ENCODE measurements at places on chromosomes 11 and 22.

GRCh38 chr11:91265946-91266345, 958.7 kb upstream of the FAT3 start:
- DNase-seq: no peak

GRCh38 chr11:114176321-114176720, 116.8 kb downstream of the ZBTB16 start:
- no peak for DNase-seq

- DNase-seq: no peak
Measured at GRCh38 chr11:68857037-68857586, 15.4 kb upstream of the CPT1A start.

DNA sequence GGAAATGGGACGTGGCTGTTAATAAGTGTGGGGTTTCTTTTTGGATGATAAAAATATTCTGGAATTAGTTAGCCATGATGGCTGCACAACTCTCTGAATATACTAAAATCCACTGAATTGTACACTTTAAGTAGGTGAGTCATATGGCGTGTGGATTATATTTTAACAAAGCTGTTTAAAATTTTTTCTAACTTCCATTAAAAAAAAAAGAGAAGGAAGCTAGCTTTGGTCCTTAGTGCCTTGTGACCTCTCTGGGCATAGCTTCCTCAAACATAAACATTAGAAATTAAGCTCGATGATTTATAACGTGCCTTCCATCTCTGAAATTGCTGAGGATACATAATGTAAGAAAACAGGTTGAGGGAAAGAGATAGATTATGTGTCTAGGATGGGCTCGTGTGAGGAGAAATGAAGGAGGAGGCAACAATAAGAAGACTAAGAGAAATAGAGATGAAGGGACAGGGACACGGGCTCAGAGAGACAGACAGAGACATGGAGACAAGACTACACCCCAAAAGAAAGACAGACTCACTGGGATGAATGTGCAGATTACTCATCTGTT, 20.0 kb downstream of the IRAG1 start:
- no peak for DNase-seq

- DNase-seq: no peak
Measured at GRCh38 chr11:68528630-68529029, 68.1 kb downstream of the PPP6R3 start.

DNA sequence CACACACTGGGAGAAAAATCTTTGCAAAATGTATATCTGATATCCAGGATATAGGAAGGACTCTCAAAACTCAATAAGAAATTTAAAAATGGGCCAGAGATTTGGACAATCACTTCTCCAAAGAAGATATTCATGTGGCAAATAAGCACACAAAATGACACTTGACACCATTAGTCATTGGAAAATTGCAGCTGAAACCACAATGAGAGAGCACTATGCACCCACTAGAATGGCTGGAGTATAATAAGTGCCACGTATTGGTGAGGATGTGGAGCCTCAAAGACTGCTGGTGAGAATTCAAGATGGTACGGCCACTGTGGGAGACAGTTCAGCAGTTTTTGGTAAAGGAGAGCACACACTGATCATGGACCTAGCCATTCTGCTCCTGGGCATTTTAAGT, 12.8 kb upstream of the OSBPL5 start:
- no peak for DNase-seq

DNA sequence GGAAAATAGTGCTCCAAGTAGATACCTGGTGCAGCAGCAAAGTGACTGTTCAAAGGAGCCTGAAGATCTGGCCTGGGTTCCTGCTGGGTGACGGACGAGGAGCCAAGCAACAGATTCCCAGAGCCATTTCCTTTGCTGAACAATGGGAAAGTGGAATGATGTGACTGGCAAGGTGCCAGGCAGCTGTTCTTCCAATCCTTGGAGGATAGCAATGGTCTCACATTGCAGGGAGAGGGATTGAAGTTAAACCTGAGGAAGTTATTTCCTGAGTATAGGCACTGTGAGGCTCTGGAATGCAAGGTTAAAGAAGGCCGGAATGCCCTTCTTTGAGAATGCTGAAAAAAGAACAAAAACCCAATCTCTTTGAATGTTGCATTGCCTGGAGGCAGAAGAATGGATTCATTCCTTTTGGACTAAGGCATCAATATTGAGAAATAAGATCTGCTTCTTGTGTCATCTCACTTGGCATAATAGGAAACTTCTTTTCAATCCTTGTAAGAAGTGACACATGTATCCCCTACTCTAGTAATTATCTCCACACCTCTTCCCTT, 223.8 kb downstream of the BLID start:
- no peak for DNase-seq

DNA sequence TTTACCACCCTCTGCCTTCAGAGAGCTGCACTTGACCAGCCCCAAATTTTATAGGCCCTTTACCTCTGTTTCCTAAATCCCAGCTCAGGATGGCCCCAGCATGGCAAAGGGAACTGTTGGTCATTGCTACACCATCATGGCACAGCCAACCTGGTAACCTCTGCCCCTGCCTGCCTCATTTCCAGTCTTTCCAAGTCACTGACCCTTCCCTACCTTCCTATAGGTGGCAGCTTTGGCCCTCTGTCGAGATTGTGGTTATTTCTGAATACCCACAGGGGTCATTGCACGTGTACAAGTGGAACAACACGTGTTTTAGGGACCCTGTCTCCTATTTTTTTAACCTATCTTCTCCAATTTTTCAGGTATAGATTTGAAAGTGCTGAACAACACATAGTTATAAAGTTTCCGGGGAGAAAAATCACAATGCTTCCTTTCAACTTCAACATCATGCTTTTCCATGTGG, 2.8 kb downstream of the GALNT18 start:
- no peak for DNase-seq

- DNase-seq: no peak
Measured at GRCh38 chr22:20993304-20994127, 8.4 kb downstream of the THAP7 start.

DNA sequence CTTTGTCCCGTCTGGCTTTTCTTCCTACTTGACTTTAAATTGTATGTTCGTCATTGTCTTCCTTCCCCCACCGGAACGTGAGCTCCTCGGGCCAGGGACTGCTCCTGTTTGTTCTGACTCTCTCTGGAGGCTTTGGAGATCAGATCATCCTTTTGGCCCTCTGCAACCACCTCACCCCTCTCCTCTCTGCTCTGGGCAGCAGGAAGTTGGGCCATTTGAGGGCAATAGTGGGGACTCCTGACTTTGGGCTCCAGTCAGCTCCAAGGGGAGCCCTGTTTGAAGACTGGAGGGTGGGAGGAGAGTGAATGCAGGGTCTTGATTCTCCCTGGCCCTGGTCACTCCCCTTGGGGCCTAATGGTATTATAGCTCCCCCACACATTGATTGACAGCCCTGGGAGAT, 186.3 kb upstream of the B3GAT1 start:
- DNase-seq: no peak

DNA sequence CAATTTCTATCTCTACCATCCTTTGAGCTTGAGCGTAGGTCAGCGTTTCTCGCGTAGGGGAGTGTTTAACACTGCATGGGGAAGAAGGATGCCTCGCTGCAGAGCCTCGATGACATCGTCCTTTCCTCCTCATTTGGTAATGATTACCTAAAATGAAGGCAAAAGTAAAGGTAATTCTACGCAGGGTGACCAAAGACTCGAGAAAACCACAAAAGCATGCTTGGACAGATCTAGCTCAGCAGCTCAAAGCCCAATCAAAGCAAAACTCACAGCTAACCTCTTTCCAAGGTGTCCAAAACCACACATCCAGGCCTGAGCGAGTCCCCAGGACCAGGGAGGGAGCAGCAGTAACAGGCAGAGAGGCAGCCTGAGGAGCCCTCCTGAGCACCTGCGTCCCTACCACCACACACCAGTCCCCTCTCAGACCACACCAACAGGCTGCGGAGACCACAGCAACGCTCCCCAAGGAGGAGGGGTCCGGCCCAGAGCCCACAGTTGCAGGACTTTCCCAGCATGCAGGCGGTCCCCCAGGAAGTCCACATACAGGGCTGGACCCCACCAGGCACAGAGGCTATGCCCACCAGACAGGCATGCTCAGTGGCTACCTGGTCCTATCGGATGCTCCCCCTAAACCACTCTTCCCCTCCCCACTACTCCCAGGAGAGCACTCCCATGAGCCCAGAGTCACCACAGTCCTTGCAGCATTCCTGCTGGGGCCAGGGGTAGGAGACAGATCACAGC, 3.3 kb downstream of the BRD1 start:
- no peak for DNase-seq

- no peak for DNase-seq
Measured at GRCh38 chr11:118619444-118620197, 12.2 kb downstream of the PHLDB1 start.

GRCh38 chr11:60902625-60903024, 3.8 kb downstream of the PRPF19 start:
- no peak for DNase-seq

- no peak for DNase-seq
Measured at GRCh38 chr22:32957200-32957803, 100.9 kb downstream of the SYN3 start.

DNA sequence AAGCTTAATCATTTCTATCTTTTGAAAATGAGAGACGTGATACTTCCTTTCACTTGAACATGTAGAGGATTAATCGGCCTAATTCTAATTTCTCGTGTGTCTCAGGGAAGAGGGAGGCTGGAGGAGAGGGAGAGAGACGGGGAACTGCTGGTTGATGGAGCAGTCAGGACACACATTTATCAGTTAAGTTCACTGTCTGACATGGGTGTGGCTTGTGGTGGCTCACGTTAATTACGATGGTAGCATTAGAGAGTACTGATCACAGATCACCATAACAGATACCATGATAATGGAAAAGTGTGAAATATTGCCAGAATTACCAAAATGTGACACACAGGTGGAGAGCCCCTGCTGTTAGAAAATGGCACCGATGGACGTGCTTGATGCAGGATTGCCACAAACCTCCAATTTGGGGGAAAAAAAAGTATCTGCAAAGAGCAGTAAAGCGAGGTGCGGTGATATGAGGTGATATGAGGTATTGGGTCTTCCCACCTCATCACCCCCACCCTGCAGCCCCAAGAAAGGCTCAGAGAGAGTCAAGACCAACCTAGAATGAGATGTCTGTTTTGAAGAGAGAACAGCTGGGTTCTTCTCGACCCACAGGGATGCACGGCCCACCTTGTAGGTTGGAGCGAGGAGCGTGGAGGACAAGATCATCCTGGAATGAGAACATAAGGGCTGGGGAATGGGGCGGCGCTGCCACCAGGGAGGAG, 19.7 kb downstream of the ZBED4 start:
- DNase-seq: no peak

- no peak for DNase-seq
Measured at GRCh38 chr11:14520747-14521151, 563 bp upstream of the PSMA1 start.

DNA sequence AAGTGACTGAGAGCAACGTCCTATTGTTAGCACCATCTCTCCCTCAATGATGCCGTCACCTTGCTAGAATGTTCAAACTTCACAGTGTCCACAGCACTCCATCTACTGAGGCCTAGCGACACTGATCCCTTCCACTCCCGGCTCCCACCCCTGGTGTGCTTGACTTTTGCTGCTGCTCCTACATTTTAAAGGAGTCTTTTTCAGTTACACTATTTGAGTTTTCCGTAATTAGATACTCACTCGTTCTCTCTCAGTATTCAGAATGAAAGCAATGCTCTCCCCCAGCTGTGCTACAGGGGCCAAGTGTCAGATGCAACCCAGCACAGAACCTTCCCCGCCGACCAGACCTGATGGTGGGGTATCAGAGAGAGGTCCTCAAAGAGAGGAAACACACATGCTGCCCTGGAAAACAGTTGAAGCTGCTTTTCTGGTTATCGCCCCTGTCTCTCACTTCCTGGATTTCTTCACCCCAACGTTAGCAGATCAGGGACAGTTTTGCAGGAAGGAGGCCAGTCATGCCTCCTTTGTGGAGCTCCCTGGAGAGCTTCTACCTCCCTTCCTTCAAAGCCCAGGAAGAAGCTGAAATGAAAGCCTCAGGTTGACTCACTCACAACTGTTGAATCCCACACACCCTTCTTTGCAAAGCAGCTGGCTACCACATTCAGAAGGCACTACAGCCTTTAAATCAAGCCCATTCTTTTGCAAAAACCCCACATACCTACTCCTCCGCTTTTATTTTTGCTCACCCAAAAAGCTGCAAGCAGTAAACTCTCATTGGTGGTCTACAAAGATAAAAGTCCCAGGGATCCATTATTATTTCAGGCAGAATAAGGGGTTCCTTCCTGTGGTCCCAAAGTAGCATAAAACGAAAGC, 23.5 kb downstream of the LARGE1 start:
- DNase-seq: no peak

DNA sequence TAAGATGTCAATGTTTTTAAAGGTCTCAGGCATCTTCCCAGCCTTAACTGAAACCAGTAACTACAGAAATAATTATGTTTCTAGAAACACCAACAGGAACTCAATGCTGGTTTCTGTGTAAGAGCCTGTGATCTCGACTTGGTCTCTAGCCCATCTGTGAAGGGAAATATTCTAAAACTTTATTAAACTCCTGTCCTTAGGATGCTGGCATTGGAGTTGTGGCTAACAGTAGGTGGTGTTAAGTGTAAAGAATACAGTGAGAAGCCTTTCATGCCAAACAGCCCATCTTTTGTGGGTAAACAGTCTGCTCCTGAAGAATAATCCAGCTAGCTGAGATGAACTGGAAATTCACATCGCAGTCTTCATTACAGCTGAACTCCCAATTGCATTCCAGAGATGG, 133.2 kb downstream of the ADAMTS15 start:
- DNase-seq: no peak

DNA sequence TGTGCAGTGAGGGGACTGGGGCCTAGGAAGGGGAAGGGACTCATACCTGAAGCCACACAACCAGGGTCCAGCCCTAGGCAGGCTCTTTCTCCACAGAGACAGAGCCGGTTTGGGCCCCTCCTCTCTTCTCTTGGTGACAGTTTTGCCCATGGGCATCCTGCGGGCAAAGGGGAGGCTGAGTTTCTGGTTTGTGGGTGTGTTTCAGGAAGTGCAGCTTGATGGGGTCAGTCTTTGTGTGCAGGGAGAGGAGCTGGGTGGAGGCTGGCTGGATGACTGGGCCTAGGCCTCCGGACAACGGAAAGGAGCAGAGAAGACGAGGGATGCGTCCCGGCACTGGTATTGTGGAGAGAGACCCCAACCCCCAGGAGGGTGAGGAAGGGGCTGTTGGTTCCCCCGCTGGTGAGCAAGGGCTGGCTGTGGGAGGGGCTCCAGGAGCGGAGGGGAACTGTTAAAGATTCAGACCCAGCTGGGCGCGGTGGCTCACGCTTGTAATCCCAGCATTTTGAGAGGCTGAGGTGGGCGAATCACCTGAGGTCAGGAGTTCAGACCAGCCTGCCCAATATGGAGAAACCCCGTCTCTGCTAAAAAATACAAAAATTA, 23.4 kb upstream of the CELSR1 start:
- DNase-seq: no peak

- no peak for DNase-seq
Measured at GRCh38 chr22:48663297-48663696, 1164.4 kb downstream of the BRD1 start.

DNA sequence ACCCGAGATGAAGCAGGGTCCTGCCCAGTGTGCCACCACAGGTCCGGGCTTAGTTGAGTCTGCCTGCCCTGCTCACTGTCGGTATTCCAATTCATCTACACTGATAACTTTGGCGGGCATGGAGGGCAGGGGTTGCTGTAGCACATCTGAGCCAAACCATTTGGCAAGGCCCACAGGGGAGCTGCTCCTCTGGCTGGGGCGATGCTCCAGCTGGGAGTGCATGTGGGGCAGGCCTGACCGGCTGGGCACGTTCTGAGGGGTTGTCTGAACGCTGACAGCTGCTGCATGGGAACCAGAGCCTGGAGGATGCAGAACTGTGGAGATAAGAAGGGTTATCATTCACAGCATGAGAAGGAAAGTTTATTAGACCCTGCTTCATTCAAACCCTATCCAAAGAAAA, 40.4 kb downstream of the DRG1 start:
- DNase-seq: no peak
